IMR-90 (cell line): ENCODE measurements at places on chromosomes 7 and 10. TPM values are rescaled to one million over a fixed set of nuclear protein-coding genes. Genes with fewer than 3 reads are reported as not detected.

Gene ST8SIA6
- 0.18 and 0.56 TPM in 2 replicates for total RNA-seq

Gene INHBA
- total RNA-seq: 112 and 133 TPM in 2 replicates

Gene MEOX2
- under 0.01 TPM in 1 of 2 replicates, not detected in the other for total RNA-seq

Gene HHEX
- total RNA-seq: 2.3 and 4.4 TPM in 2 replicates

Gene CYP3A7
- total RNA-seq: not detected in 2 replicates

Gene SFMBT2
- 1.1 and 1.3 TPM in 2 replicates for total RNA-seq

Gene FFAR4
- not detected in 2 replicates for total RNA-seq

Gene STOX1
- total RNA-seq: under 0.01 and 0.18 TPM in 2 replicates

Gene BTBD16
- not detected in 2 replicates for total RNA-seq

Gene GPR37
- total RNA-seq: 9.2 and 9.3 TPM in 2 replicates

Gene OR2A1
- not detected in 2 replicates for total RNA-seq

Gene IMPDH1
- 45.3 and 49.5 TPM in 2 replicates for total RNA-seq

Gene DOCK1
- total RNA-seq: 71.0 and 79.2 TPM in 2 replicates

Gene MYL10
- not detected in 2 replicates for total RNA-seq

Gene ARMC3
- total RNA-seq: not detected in 2 replicates

Gene TNS3
- total RNA-seq: 58.9 and 64.3 TPM in 2 replicates

Gene KLLN
- 0.36 and 0.56 TPM in 2 replicates for total RNA-seq

Gene NPC1L1
- total RNA-seq: not detected in 2 replicates

Gene FANK1
- 0.90 and 1.9 TPM in 2 replicates for total RNA-seq

Gene C10orf67
- total RNA-seq: 0.18 and 0.28 TPM in 2 replicates

Gene HTRA1
- 23.1 and 28.5 TPM in 2 replicates for total RNA-seq

Gene AKR1C2
- 0.28 and 0.36 TPM in 2 replicates for total RNA-seq

Gene ELFN1
- 1.6 and 2.2 TPM in 2 replicates for total RNA-seq

Gene SAP25
- total RNA-seq: not detected in 2 replicates

Gene OPN1SW
- total RNA-seq: not detected in 2 replicates

Gene DRGX
- not detected in 2 replicates for total RNA-seq

Gene TEX36
- total RNA-seq: not detected in 2 replicates

Gene MYL7
- not detected in 2 replicates for total RNA-seq

Gene ZNF248
- 5.7 and 6.7 TPM in 2 replicates for total RNA-seq

Gene LEP
- not detected in 2 replicates for total RNA-seq

Gene MSMB
- not detected in 2 replicates for total RNA-seq

Gene GCK
- 0.18 and 0.28 TPM in 2 replicates for total RNA-seq

Gene FAM241B
- 0.18 and 0.28 TPM in 2 replicates for total RNA-seq

Gene OR2A12
- not detected in 2 replicates for total RNA-seq

Gene EVX1
- total RNA-seq: not detected in 2 replicates

Gene BMS1
- 22.9 and 28.3 TPM in 2 replicates for total RNA-seq

Gene ADIRF
- total RNA-seq: 2.3 and 2.5 TPM in 2 replicates

Gene PALD1
- total RNA-seq: under 0.01 and 0.18 TPM in 2 replicates

Gene SMO
- total RNA-seq: 15.3 and 18.5 TPM in 2 replicates

Gene EBF3
- 0.36 and 0.56 TPM in 2 replicates for total RNA-seq

Gene DLX5
- total RNA-seq: not detected in 2 replicates
